ENCODE measurements at places on chromosomes 12 and 14.

GRCh38 chr12:34205401-34205800 lies 183.1 kb downstream of the ALG10 start:
- DNase-seq = no peak

GRCh38 chr14:55752580-55753390 lies 172.8 kb downstream of the KTN1 start:
- DNase-seq = peak; percentile 40

GRCh38 chr12:20453756-20454310 lies 85.5 kb downstream of the PDE3A start:
- no peak for DNase-seq

- DNase-seq = no peak
Observed at GRCh38 chr14:90864741-90865140, 48.5 kb upstream of the TTC7B start.

- DNase-seq = no peak
Observed at GRCh38 chr12:53538209-53538689, 31.0 kb upstream of the NPFF start.

DNA sequence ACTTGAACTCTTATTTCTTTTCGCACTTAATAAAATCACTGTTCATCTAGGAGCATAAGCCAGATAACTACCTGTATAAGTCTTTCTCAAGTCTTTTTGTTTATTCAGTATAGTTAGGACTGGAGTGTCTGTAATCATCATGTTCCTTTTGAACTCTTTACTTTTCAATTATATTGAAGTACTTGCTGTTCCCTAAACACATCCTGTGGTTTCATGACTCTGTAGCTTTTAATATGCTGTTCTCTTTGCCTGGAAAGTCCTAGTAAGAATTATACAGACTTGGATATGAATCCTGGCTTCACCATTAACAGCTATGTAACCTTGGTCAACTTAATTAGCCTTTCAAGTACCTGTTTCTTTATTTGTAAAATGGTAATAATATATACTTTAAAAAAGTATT lies 88.2 kb downstream of the CCDC91 start:
- no peak for DNase-seq

DNA sequence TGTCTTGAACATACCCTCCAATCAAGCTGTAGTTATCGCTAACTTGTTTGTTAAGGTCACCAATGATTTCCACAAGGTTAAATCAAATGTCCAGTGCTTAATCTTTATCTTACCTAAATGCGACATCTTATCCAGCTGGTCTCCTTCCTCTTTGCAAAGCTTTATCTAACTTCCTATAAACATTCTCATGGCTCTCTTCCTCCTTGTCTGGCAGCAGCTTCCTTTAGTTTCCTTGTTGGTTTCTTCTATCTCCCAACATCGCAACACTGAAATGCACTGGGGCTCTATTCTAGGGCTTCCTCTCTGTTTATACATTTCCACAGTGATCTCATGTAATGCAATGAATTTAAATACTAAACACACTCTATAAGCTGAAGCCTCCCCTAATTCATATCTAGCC lies 28.7 kb downstream of the UBE2N start:
- DNase-seq = no peak

GRCh38 chr14:67491741-67492507 lies 3.4 kb upstream of the TMEM229B start:
- DNase-seq = no peak

DNA sequence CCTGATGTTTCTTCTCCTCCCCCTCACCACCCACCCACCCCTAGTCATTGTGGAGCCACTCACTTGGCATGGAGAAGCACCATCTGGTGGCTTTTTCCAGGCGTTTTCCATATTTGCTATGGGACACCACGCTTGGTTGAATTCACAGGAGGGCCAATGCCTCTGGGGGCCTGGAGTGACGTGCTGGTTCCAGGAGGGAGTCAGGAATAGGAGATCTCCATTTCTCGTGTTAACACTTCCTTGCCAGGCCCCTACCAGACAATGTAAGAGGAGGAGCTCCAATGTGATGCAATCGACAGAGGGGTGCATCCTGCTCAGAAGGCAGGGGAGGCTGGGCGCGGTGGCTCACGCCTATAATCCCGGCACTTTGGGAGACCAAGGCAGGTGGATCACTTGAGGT lies 21.6 kb upstream of the TESC start:
- no peak for DNase-seq

- DNase-seq = no peak
Observed at GRCh38 chr12:21528953-21529352, 2.9 kb downstream of the SPX start.

GRCh38 chr14:75515629-75515996 lies 6.7 kb upstream of the BATF start:
- DNase-seq = no peak

GRCh38 chr12:131984334-131984733 lies 34.6 kb downstream of the EP400 start:
- no peak for DNase-seq

DNA sequence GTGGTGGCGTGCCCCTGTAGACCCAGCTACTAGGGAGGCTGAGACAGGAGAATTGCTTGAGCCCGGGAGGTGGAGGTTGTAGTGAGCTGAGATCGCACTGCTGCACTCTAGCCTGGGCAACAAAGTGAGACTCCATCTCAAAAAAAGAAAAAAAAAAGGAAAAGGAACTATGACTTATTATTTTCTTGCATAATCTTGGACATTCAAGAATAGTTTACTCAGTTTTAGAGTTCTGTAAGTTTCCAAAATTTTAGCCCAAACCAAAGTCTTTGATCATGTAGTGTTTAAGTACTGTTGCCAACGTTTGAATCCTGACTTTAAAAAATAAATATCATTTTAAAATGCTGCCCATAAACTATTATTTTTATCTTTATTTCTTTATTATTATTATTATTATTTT lies 6.2 kb downstream of the PSMA6 start:
- no peak for DNase-seq

DNA sequence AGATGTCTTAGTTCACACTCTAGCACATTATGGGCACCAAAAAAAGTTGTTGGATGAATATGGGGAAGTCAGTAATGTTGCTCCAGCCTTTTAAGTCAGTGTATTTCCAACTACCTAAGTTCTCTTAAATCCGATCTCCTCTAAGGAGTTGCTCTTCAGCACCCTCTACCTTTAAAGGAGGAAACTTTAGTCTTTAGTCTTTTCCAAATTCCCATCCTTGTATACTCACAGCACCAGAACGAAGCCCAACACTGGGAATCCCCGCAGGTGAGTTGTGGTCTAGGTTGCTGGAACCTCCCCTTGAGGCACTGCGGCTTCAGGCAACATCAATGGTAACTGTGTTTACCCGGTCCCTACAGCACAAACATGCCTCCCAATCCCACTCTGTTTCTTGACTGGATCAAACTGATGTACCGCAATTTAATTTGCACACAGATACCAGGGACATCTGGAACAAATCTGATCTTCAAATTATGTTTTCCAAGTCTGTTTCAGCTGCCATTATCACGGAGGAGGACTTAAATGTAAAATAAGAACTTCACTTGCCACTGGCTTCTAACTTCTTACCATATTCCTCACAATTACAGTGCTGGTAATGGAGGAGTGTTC lies 179.0 kb downstream of the FOXN3 start:
- DNase-seq = peak; percentile 12

- DNase-seq = no peak
Observed at GRCh38 chr12:71442567-71442931, 3.0 kb downstream of the LGR5 start.

DNA sequence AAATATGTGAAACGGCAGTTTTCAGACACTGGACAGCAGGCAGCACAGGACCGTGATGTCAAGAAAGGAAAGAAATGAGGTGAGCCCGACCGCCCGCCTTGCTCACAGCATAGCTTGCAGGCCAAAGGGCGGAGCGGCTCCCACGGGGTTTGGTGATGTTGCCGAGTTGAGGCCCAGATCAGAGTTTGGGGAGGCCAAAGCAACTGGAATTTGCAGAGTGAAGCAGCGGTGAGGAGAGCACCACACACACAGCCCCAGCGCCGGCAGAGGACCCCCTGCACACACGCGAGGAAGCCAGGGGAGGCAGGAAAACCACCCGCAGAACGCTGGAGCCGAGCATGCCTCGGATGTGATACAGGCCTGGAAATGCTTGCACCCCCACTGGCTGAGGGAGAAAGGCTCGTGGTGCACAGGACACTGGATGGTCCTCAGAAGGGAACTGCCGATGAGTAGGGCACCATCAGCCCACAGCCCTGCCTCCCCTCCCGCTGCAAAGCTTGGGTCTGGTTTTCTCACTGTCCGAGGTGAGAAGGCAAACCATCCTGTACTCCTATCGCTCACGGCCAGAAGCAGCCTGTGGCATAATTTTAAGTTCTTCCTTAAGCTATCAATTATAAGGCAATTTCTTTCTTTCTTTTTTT lies 25.7 kb upstream of the PLD4 start:
- no peak for DNase-seq

DNA sequence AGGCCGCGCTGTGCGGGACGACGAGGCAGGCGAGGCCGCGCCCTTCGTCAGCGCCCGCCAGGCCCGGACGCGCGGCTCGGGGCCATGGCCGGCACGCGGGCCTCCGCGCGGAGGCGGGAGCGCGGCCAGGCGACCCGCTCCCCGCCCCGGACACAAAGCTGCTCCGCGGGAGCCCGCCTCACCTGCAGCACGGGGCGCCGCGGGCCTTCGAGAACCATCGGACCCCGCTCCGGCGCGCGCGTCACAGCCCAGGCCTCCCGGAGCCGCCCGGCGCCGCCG lies 342 bp downstream of the DICER1 start:
- DNase-seq = no peak

GRCh38 chr12:49776858-49777257 lies 35.5 kb downstream of the TMBIM6 start:
- DNase-seq = no peak

DNA sequence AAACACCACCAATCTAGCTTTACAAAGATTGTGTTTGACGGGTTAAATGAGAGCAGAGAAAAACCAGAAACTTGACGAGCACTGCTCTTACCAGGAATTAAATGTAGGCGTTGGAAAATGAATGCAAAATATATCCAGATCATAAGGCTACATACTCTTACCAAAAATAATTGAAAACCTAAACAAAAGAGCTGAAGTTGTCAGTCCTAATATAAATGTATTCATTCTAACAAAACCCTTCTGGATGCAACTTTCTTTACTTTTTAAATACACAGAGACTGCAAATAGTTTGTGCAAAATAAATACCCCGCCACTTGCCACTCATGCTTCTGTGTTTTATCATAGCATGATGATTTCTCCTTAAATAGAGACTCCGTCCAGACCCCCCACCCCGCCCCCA lies 32.7 kb downstream of the RAD9B start:
- DNase-seq = no peak

GRCh38 chr12:46933947-46934346 lies 108.2 kb upstream of the SLC38A4 start:
- peak; percentile 70 for DNase-seq

DNA sequence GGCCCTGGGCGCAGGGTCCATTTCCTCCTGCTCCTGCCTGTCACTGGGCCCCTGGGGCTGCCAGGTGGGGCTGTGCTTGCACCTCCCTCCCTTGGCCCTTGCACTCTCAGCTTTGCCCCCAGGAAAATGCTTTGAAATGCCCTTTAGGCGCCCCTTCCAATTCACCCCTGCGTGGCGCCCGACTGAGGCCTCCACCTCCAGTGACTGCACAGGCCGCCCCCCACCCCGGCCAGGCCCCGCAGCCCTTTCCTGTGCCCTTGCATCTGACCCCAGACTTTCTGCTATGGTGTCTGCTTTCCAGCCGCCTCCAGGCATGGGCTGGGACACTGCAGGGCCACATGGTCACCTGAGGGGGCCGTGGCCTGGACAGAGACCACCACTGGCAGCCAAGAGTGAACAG lies 17.4 kb downstream of the DDX54 start:
- DNase-seq = no peak

DNA sequence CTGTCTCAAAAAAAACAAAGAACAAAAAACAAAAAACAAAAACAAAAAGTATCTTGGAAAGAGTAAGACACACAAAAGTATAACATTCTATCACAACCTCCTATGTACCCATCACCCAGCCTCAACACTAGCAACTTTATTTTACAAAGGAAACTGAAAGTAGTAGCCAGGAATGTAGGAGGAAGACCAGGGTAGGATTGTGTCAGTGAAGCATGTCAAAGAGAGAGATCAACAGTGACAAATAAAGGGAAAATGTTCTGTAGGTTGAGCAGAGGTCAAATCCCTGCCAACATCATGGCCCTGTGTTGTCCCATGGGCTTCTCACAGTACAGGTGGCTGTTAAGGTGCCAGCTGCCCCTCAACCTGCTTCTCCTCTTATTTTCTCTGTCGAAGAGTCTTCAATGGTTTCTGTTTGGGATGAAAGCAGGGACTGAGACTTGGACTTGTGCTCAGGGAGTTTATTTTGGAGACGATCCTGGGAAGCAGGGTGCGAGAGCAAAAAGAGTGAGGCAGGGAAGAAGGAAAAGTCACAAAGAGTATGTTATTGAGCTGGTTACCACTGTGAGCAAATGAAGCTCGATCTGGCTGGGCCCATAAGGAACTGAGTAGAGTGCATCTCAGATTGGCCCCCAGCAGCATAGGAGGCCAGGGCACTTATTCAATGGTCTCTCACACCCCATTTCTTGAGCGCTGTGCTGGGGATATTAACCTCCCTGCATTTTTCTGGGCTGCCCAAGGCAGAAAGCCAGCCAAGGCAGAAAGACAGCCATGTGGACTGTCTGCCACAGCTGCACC lies 29.4 kb upstream of the CTDSP2 start:
- no peak for DNase-seq

GRCh38 chr14:91038439-91038838 lies 22.0 kb downstream of the RPS6KA5 start:
- peak; percentile 7 for DNase-seq

DNA sequence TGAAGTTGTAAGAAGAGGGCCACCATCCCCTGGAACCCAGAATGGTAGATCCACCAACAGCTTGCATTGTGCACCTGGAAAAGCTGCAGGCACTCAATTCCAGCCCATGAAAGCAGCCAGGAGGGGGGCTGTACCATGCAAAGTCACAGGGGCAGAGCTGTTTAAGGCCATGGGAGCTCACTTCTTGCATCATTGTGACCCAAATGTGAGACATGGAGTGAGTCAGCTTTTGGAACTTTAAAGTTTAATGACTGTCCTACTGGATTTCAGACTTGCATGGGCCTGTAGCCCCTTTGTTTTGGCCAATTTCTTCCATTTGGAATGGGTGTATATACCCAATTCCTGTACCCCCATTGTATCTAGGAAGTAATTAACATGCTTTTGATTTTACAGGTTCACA lies 50.8 kb downstream of the SLC16A7 start:
- no peak for DNase-seq
